Camera-type eye (tissue), 1 donor: ENCODE measurements at places on chromosomes 3 and 15. TPM values are rescaled to one million over a fixed set of nuclear protein-coding genes. Genes with fewer than 3 reads are reported as not detected.

The SLC9C1 gene
- 1.5 TPM for total RNA-seq

The WDR93 gene
- total RNA-seq = 0.66 TPM

The HRG gene
- total RNA-seq = not detected

The GOLGA6B gene
- not detected for total RNA-seq

The MED12L gene
- 16.4 TPM for total RNA-seq

The SLC22A14 gene
- total RNA-seq = 0.16 TPM

The SLC33A1 gene
- 38.5 TPM for total RNA-seq

The FBXO40 gene
- total RNA-seq = 0.22 TPM
